ENCODE measurements at places on chromosomes 3 and 15.

DNA sequence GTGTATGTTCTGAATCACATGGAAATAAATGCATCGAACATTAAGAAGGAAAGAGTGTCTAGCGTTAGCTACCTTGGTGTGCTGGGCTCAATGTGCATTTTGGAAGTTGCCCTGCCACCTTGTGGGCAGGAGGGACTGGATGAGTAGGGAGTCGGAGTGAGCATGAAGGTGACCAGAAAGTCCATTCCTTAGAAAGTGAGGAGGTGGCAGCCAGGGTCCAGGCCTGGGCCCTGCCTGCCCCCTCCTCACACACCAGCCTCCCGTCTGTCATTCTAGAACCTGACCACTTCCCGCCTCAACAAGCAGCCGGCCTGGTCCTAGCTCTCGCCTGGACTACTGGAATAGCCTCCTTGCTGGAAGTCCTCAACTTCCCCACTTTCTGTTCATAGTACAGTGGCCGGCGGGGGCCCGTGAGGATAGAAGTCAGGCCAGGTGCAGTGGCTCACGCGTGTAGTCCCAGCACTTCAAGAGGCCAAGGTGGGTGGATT, 10.2 kb upstream of the GATA2 start:
- DNase-seq: no peak

DNA sequence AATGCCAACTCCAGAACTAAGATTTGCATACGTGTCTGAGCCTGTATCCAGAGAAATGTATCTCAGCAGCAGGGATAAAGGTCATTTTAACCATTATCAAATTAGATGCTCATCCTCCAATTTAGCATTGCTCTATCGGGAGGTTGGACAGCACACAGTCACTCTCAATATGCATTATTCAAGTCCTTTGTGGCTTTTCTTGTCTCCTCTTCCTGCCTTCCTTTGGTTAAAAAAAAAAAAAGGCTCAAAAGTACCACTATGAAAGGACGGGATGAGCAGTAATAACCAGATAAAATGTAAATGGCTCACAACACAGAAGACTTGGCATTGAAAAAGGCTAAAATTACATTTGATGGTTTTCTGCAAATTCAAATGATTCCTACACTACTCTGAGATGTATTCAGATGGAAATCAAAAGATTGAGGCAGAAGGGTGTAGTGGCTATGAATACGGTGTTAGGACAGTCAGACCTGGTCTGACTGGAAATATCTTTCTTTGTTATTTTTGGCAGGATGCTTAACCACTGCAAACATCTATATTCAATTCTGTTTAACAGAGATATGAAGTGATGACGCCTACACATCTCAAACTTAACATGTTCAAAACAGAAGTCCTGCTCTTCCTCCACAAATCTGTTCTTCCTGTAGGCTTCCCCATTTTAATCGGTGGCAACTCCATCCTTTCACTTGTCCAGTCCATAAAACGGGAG, 109.6 kb downstream of the ADAMTS9 start:
- no peak for DNase-seq

GRCh38 chr15:88321271-88321670, 64.7 kb upstream of the NTRK3 start:
- no peak for DNase-seq

- no peak for DNase-seq
Observed at GRCh38 chr15:47587940-47588802, 129.1 kb upstream of the SEMA6D start.

GRCh38 chr3:61634678-61635077, 73.3 kb downstream of the PTPRG start:
- DNase-seq: no peak
